ENCODE measurements at places on chromosomes 2 and 18. TPM values are rescaled to one million over a fixed set of nuclear protein-coding genes. Genes with fewer than 3 reads are reported as not detected.

The SNORC gene
- 3.0 TPM for total RNA-seq

The BUB1 gene
- total RNA-seq: 80.4 TPM

The CHAC2 gene
- total RNA-seq: 7.8 TPM

The KCNJ3 gene
- 0.05 TPM for total RNA-seq

GRCh38 chr2:190763901-190764514 is 115.1 kb downstream of the NAB1 start:
- H3K27ac ChIP-seq: no peak overlapping the region
- no peaks in the 10 kb centered on the region for H3K36me3 ChIP-seq
- H3K4me1 ChIP-seq: no peaks in the 10 kb centered on the region
- H3K27me3 ChIP-seq: no peaks in the 10 kb centered on the region

DNA sequence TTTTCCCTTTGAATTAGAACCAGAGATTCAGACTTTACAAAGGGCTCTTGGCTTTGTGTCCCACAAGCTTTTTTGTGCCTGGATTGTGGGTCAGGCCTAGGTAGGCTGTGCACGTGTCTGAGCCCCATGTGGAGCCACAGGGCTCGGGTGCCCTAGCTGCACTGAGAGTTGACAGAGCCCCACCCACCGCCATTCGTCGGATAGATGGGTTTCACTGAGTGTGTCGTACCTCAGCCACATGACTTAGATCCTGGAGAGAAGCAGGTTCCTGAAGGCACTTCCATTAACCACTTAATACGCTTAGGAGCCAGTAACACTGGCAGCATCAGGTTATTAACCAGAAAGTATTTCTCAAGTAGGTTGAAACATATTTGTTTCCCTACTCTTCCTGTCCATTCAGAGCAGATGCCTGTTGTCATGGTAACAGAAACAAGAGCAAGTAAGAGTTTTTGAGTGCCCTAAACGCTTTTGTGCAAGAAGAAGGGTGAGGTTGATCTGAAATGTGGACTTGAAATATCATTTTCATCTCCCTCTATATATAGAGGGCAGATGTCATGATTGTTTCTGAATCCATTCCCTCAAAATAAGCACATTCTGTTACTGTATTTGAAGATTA is 30.0 kb downstream of the ADCYAP1 start:
- no peak overlapping the region for H3K27ac ChIP-seq
- H3K36me3 ChIP-seq: no peaks in the 10 kb centered on the region
- peaks cover 13% of the 10 kb centered on the region for H3K4me1 ChIP-seq
- no peak overlapping the region for H3K4me3 ChIP-seq

DNA sequence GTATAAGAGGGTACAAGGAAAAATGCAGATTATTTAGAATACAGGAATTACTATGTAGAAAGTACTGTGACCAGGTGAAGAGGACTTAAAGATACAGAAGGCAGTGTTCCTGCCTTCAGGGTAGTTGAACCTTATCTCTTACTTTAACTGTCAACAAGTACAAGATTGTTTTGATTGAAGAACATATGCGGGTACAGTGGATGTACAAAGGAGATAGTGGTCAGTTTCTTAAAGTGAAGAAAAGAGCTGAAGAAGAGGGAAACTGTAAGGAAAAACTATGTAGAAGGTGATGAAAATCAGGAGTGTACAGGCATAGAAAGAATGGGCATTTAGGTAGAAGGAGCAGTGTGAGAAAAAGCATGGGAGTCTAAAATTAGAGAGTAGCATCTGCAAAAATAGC is 2.2 kb downstream of the RALBP1 start:
- DNase-seq: no peak
- H3K27ac ChIP-seq: no peak overlapping the region
- peaks cover under 1% of the 10 kb centered on the region for H3K27me3 ChIP-seq
- no peak overlapping the region for H3K4me3 ChIP-seq

DNA sequence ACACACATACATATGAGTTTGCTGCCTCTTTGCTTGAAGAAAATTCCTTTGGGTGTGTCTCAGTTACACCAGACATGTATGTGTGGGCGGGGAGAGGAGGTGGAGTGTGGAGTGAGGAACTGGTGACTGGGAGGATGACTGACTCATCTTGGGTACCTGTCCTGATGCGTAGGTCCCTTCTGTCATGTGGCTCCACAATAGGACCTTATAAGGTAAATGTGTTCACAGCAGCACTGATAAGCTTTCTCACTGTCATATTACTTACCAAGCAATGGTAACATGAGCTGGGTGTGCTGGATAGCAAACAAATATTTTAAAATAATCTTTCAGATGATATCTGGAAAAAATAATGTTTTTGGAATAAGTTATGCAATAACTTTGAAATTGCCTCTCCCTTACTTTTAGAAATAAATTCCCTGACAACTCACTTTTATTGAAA is 45.1 kb downstream of the SLC9A2 start:
- no peaks in the 10 kb centered on the region for H3K4me1 ChIP-seq
- no peak overlapping the region for H3K4me3 ChIP-seq
- no peak for DNase-seq
- H3K27ac ChIP-seq: no peak overlapping the region

GRCh38 chr2:34401186-34401585 is 802.1 kb upstream of the FAM98A start:
- H3K27ac ChIP-seq: no peak overlapping the region
- no peak overlapping the region for H3K4me3 ChIP-seq
- no peaks in the 10 kb centered on the region for H3K27me3 ChIP-seq
- DNase-seq: no peak
